LHCN-M2 (cell line): ENCODE measurements at places on chromosomes 6 and 20. TPM values are rescaled to one million over a fixed set of nuclear protein-coding genes. Genes with fewer than 3 reads are reported as not detected.

GRCh38 chr6:34347303-34347702 is 45.2 kb downstream of the NUDT3 start:
- no peak for DNase-seq

GRCh38 chr20:11847827-11848226 is 69.9 kb upstream of the BTBD3 start:
- peak; percentile 19 for DNase-seq

GRCh38 chr6:123402052-123402451 is 234.7 kb downstream of the TRDN start:
- no peak for DNase-seq

- no peak for DNase-seq
These were observed 133.7 kb downstream of the LCA5 start for GRCh38 chr6:79403563-79403962.

MATN4 gene
- total RNA-seq, result 0.23 TPM in 1 of 2 replicates, not detected in the other

TNXB gene
- total RNA-seq, result under 0.01 and 0.06 TPM in 2 replicates

GRCh38 chr6:53020005-53020744 is 25.1 kb upstream of the GSTA4 start:
- no peak for DNase-seq

- no peak for DNase-seq
These were observed 35.2 kb downstream of the SPATA2 start for GRCh38 chr20:49880177-49880576.

- DNase-seq, result no peak
These were observed 54.4 kb downstream of the DHX35 start for GRCh38 chr20:39016506-39016905.

DNA sequence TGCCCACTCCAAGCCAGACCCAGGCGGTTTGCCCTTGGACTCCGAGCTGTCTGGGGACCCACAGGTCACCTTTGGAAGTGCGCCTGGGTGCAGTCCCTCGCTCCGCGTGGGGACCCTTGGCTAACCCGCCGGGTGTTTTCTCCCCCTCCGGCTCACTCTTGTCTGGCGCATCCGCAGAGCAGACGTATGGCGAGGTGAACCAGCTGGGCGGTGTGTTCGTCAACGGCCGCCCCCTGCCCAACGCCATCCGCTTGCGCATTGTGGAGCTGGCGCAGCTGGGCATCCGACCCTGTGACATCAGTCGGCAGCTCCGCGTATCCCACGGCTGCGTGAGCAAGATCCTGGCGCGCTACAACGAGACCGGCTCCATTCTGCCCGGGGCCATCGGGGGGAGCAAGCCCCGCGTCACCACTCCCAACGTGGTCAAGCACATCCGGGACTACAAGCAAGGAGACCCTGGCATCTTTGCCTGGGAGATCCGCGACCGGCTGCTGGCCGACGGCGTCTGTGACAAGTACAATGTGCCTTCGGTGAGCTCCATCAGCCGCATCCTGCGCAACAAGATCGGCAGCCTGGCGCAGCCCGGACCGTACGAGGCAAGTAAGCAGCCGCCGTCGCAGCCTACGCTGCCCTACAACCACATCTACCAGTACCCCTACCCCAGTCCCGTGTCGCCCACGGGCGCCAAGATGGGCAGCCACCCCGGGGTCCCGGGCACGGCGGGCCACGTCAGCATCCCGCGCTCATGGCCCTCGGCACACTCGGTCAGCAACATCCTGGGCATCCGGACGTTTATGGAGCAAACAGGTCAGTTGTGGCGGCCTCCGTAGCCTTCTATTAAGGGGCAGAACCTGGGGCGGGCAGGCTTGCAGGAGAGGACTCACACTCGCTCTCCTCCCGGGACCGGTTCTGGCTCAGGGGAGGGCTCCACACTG is 1.1 kb downstream of the PAX1 start:
- DNase-seq, result no peak

DNA sequence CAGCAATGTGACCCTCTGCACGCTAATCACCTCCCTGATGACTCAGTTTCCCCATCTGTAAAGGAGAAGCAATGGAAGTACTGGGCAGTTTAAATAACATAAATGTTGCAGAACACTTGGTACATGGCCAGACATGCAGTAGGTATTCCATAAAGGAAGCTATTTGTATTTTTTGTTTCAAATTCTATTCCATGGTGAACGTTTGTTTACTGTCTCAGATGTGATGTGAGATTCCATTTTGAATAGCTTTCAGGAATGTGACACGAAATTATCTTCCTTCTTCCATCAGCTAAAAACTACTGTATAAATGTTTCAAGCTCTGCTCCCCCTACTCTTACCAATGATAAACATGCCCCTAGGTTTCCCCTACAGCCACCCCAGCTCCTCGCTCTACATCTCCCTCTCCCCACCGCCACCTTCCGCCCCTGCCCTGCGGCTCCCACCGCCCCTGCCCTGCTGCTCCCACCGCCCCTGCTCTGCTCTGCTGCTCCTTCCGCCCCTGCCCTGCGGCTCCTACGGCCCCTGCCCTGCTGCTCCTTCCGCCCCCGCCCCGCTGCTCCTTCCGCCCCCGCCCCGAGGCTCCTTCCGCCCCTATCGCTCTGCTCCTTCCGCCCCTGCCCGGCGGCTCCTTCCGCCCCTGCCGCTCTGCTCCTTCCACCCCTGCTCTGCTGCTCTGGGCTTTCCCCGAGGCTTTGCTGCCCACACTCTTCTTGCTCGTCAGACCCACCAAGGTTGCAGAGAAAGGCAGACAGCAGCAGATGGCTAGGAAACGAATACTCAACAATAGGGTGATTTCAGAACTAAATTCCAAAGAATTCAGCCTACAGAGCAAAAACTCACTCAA is 78.9 kb downstream of the THBS2 start:
- peak; percentile 49 for DNase-seq

GRCh38 chr6:89999154-89999553 is 104.9 kb downstream of the GJA10 start:
- peak; percentile 37 for DNase-seq

PGBD1 gene
- 11.9 and 12.0 TPM in 2 replicates for total RNA-seq

PROKR2 gene
- not detected in 2 replicates for total RNA-seq

OPN5 gene
- total RNA-seq, result not detected in 2 replicates

DNA sequence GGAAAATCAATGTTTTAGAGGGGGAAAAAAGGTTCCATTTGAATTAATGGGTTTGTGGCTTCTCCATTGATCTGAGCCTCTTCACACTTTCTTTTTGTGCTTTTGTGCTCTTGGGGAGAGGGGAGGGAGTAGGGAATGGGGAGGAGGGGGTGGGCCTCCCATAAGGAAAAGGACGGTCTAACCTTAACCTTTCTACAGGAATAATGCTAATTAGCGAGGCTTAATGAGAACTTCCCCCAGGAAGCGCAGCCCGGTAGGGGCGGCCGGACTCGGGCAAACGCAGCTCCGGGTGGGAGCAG is 103.0 kb downstream of the NOL4L start:
- no peak for DNase-seq

- peak; percentile 11 for DNase-seq
These were observed 1.4 kb downstream of the ZNF184 start for GRCh38 chr6:27471365-27472115.

DNA sequence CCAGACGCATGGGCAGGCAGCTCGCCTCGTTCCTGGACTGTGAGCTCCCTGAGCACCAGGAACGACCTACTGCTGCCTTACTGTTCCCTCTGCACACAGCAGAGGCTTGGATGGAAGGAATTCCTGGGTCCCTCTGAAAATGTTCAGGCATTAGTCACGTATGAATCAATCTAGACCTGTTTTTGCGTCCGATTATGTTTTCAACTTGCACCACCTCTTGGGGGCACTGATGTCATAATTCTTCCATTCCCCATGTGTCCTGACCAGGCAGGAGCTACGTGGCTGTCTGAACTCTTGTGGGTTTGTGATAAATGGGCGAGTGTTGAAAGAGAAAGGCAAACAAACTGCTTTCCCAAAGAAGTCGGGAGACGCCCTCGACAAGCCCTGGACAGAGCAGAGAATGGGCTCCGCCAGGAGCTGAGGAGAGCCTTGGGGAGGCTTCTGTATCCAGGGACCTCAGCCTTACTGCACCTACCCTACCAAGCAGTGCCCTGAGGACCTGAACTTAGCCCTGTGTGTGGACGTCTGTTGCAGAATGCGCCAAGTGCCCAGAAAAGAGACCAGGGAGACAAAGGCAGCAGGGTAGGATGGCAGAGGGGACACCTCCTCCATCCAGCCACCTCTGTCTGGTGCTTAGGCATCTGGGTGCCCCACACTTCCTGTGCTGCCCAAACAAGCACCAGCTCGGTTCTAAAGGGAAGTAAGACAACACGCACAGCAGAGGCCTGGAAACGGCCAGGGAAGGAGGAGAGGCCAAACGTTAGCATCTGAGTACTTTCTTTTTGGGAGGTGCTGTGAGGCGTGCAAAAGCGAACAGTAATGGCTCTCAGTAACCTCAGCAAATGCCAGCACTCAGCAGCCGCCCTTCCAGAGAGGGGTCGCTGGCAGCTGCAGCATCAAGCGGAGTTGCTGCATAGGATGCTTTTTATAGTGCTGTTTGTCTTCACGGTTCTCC is 124.2 kb downstream of the LY86 start:
- DNase-seq, result peak; percentile 79

DNA sequence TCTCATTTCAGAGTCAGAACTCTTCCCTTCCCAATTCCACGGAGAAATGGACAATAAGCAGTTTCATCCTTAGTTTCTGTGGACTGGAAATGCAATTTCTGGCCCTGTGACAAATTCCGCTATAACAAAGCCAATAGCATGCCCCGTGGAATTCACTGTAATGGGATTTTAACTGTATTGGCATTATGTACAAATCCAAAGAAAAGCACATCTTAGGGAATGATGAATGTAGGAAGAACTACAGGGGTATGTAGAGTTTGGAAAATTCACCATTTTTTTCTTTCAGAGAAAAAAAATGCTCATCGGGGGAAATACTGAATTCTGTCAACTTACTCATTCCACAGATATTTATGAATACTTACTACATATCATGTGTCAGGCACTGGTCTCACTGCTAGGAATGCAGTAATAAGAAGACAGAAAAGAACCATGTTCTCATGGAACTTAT is 43.5 kb downstream of the KIF6 start:
- no peak for DNase-seq

- DNase-seq, result no peak
These were observed 261.2 kb downstream of the FOXC1 start for GRCh38 chr6:1870932-1871331.

DNA sequence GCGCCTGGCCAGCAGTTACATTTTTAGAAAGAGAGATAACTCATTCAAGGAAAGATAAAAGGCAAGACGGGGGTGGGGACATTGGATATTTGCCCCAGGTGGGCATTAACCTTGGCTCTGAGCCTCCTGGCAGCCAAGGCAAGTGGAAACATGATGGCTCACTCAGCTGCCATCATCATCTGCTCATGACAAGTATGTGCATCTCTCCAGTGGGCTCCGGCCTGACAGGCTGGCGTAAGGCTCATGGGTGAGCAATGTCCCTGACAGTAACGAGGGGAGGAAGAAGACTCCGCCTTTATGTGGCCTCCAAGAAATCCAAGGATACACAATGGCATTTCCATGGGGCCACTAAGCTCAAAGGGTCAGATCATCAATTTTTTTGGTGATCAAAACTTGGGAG is 13.3 kb downstream of the ANKRD60 start:
- DNase-seq, result no peak
